Activated T-helper 17 cell treated with anti-CD3 and anti-CD28 coated beads, Interleukin-2, amount 50 U/mL, for 72 hours (primary cell): ENCODE measurements at places on chromosomes 3 and 15. TPM values are rescaled to one million over a fixed set of nuclear protein-coding genes. Genes with fewer than 3 reads are reported as not detected.

DNA sequence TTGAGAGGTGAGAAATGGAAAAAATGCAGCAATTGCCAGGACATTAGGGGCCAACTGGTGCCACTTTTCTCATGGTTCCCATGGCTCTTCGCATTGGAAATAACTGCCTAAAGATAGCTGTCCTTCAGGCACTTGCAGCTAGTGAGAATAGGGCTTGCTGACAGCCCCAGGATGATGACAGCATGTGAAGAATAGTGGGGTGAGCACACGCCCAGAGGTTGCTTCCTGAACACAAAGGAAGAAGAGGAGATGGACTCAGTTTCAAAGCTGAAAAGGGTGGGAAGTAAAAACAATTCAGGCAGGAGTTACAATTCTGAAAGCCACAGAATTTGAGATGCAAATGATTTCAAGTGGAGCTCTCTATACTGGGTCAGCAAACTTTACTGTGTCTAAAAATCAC lies 45.6 kb downstream of the TNFAIP8L3 start:
- no peaks in the 10 kb centered on the region for H3K36me3 ChIP-seq
- no peak for ATAC-seq
- no peak overlapping the region for H3K27ac ChIP-seq
- no peak overlapping the region for H3K4me3 ChIP-seq
- H3K27me3 ChIP-seq, result peaks cover 13% of the 10 kb centered on the region

GRCh38 chr3:190041333-190042041 lies 79.2 kb downstream of the P3H2 start:
- no peak for ATAC-seq
- H3K4me3 ChIP-seq, result no peak overlapping the region
- no peak overlapping the region for H3K27ac ChIP-seq

DNA sequence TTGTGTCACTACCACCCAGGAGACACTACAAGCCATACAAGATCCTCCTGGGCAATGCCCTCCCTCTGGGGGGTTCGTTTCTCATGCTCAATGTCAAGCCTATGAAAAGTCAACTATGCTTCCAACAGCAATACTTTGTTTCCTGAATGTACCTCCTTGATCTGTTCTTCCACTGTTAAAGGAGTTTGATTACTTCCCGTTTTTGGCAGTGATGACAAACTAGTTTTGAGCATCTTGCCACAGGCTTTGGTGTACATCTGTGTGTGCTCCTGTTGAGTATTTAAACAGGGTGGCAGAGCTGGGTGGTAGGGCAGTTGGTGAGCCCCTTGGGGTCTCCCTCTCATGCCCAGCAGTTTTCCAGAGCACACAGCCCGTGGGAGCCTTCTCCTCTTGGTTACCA lies 81.4 kb downstream of the IL12A start:
- ATAC-seq, result no peak
- no peaks in the 10 kb centered on the region for H3K4me1 ChIP-seq
- no peak overlapping the region for H3K27ac ChIP-seq

- no peaks in the 10 kb centered on the region for H3K36me3 ChIP-seq
- ATAC-seq, result peak; percentile 48
- H3K27me3 ChIP-seq, result peaks cover 33% of the 10 kb centered on the region
- peak overlapping the region; percentile 67 for H3K27ac ChIP-seq
- no peak overlapping the region for H3K4me3 ChIP-seq
Measured at GRCh38 chr15:60254416-60254815, 143.4 kb downstream of the ANXA2 start.

The ZPLD1 gene
- not detected for total RNA-seq

The DUOX2 gene
- not detected for total RNA-seq
